Forelimb muscle (tissue), 1 donor: ENCODE measurements at places on chromosomes 3 and 15.

DNA sequence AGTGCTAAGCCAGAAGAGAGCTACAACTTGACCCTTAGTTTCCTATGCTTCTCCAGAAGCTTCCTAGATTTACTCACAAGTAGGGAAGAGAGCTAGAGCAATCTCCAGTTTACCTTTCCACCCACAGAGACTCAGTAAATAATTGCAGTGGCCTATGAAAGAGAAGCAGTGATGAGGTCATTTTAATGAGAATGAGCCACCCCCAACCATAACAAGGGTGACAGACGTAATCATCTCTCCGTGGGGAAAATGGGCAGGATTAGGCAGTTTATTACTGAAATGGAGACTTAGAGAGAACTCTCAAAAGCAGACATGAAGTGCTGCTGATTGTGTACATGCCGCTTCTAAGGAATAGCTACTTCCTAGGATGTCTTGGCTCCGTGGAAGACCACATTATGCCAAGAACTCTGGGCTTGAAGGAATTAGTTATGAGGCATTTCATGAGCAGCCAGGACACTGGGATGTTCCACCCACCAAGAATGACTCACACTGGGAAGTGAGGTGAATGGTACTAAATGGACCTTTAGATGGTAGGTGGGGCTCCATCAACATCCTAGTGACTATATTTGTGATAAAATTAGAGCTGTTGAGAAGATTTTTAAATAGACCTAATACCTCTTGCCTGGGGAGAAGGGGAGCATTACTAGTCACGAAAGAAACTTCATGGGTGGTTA is 160.9 kb downstream of the EDEM1 start:
- no peak for DNase-seq

DNA sequence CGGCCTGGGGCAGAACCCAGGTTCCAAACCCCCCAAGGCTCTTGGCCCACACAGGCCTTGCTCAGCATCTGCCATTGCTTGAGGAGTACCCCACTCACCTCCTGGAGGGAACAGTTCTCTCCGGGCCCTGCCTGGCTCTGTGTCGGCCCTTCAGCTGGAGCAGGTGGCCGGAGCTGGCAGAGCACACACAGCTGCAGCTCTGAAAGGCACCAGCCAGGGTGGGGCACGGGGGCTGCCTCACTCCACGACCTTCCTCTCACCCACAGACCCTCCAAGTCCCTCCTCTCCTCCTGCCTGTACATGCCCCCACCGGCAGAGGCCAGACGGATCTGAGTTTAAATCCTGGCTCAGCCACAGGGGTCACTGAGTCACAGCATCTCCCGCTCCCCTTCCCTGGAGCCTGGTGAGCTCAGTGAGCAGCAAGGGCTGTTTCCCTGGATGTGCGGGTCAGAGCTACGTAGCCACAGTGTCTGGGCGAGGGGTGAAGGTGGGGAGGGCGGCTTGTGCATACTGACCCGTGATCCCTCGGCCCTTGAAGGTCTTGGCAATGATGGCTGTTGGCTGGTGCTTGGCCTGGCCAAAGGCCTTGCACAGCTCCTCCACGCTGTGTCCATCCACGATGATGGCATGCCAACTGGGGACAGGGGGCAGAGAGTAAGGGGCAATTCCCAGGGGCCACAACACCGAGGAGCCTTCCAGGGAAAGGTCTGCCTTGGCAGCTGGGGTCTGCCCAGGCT is 23.0 kb downstream of the TKT start:
- no peak for DNase-seq

DNA sequence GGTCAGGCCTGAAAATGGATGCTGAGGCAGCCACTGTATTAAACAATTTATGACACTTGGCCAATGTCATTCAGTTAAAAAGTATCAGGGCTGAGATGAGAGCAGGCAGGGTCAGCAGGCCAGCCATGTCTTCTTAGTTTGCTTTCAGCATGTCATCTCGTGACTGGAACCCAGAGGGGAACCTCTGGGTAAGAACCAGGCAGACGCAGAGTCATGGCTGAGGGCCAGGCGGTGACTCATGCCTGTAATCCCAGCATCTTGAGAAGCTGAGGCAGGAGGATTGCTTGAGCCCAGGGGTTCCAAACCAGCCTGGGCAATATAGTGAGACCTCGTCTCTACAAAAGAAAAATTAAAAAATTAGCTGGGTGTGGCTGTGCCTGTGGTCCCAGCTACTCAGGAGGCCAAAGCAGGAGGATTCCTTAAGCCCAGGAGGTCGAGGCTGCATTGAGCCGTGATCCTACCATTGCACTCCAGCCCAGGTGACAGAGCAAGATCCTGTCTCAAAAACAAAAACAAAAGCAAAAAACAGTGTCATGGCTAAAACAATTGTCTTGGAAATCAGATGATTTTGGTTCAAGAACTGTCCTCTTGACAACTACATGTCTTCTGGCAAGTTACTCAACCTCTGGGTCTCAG is 11.7 kb downstream of the BCL2L10 start:
- no peak for DNase-seq

DNA sequence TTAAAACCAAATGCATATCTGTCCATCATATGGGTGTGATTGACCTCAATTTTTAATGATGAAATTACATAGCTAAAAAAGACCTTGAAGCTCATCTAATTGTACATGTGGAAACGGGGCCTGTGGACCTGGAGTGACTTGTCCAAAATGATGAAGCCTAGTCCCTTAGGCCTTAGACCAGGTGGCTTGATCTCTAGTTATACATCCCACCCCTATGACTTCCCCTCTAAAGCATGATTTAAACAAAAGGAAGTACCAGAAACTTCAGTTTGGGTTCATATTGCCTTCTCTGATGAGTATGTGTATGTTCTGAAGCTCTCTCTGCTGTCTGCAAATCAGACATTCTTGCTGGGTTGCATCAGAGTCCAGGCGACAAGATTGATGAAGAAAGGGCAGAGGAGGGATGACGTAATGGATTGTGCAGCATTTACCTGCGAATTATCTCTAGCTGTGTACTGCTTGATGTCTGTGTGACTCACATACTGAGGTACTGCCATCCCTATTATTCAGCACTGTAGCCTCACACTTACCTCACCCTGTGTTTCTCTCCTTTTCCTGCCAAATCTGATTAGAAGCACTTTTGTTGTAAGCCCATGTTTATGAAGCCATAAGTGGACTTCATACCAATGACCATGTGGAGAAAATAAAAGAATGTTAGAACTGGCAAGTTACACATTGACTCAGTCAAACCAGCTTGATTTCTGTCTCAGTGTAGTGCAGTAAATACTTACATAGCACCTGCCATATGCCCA is 111.5 kb downstream of the FILIP1L start:
- no peak for DNase-seq

DNA sequence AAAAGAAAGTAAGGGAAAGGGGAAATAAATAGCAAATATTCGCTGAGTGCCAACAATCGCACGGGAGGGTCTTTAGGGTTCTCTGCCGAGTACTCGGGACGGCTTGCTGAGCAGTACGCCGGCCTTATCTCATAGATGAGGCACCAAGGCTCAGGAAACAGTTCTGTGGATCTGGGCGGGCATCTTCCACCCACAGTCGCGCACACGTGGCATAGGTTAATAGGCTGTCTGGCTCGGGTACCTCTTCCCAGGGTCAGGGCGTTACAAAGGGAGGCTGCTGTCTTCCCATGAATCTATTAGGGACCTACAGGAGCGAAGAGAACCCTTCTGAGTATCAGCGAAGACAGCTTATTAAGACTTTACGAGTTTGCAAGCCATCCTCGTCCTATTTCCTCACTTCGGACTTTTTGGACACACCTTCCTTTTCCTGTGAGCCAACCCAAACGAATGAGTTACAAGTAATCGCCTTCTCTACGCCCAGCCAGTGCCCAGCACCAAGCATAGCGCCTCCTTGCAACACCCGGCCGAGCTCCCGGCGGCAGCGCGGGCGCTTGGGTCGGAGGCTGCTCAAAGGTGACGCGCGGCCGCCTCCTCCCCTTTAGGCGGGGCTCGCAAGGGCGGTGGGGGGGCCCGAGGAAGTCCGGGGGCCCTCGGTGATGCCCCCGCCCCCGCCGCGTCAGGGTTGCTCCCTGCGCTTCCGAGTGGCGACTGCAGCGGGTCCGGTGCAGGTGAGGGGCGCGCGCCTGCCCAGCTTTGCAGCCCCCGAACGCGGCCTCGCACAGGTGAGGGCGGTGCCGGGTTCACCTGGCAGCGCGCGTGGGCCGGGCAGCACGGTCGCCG is at the start of gene MCTP2:
TSS of gene MCTP2 (plus strand) at position 679 of the 840 bp plus-strand sequence. CDS start 66,705 bp downstream, outside the sequence.
- no peak for DNase-seq

- no peak for DNase-seq
These were observed 37.8 kb upstream of the MUC4 start for GRCh38 chr3:195849322-195850074.

DNA sequence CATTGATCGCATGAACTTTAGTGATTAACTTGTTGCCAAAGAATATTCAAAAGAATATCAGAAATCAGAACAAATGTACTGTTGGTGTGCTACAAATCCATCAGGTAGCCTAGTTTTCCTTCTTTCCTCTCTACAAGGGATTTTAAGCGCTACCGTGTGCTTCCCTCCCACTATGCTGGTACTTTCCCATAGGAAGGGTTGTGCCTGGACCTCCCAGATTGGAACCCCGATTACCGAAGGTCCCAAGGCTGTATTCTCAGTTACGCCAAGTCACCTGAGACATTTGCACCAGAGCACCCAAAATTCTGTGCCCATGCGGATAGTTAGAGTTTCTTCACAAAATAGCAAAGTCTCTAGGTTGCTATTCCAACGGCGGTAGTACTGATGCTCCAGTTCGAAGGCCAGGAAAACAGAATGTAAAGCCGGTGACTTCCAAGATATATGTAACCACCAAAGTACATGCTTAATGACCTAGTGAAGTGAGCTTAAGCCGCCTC is 23.4 kb upstream of the GATM start:
- DNase-seq = no peak

DNA sequence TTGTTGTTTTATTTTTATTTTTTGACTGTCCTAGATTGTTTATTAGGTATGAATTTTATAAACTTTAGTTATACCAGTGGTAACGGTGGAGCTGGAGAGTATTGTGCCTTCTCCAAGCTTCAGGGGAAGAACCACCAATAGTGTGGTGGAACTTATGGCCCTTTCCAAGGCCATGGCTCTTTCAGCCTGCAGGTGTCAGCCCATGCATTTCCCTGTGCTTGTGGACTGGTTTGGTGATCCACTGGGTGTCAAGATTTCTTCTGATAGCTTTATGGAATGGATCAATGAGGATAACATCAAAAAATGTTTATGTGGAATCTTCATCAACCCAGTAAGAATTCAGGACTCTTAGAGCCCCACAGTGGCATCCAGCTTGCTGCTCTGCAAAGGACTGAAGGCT is 19.2 kb upstream of the SCAMP5 start:
- no peak for DNase-seq

DNA sequence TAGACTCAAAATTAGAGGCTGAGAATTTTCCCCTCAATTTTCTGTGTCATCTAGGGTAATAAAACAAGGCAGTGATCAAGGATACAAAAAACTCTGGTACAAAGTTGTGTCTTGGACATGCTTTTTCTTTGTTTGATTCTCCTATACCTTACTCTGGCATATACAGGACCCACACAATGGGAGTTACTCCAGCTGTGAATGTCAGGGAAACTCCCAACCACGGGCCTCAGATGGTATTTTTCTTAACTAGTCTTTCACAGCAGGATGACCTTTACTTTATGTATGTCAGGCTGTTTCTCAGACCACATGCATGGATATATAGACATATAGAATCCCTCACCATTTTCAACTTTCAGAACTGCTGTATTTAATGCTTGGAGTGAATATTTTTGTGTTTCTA is 41.3 kb downstream of the FEZF2 start:
- DNase-seq = no peak

GRCh38 chr15:34359416-34359815 is 7.6 kb downstream of the LPCAT4 start:
- no peak for DNase-seq

DNA sequence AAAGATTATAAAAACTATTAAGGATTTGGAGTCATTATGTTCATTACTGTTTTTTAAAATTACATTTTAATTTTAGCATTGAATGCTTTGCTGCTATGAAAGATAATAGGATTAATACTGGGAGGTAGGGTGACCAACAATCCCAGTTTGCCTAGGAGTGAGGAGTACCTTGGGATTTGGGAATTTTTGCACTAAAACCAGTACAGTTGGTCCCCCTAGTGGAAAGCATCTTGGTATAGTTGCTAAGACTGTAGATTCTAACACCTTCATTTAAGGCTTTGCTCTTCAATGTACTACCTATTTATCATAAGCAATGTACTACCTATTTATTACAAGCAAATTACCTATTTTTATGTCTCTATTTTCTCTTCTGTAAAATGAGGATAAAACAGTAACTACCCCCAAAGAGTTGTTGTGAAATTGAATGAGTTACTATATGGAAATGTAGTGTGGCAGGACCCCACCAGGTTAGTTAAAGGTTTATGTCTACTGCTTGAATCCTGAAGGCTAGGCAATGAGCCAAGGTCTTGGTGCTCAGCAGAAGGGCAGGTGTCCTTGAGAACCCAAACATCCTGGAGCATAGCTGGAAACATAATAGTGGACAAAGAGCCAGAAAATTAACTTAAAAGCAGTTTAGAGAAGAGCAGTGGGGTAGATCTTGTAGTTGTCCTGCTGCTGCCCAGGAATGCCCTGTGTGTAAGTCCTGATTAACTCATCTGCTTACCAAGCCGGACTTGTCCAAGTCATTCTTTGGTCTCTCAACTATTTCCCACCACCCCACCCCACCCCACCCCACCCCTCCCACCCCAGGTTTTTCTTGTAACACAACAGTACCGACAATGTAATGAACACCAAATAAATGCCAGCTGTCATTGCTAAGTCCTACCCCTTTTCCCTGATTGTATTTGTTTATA is 49.2 kb upstream of the NMD3 start:
- no peak for DNase-seq

DNA sequence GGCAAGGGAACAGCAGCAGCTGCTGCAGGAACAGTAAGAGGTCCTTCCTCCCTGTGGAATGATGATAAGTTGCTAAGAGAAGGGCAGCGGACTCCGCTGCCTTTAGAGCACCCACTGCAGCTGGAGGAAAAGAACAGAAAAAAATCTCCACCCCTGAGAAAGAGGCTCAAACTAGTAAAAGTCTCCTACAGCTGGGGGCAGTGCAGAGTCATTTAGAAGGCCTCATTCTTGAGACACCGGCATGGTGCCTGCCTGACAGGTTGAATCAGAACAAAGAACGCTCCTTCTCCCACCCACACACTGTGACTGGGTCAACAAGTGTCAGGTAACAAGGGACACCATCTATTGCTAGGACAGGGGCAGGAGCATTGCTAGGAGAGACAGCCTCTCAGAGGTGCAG is 188.4 kb downstream of the ABHD5 start:
- no peak for DNase-seq

DNA sequence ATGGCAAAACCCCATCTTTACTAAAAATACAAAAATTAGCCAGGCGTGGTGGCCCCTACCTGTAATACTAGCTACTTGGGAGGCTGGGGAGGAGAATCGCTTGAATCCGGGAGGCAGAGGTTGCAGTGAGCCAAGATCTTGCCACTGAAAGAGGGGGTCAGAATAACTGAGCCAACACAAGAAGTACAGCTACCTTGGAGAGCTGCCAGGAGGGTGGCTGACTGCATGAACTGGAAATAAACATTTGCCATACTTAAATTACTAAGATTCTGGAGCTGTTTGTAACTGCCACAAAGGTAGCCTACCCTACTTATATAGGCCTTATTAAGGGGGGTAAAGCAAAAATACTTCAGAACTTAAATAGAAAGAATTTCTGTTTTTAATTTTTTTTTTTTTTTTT is 15.4 kb upstream of the PIK3CB start:
- DNase-seq = no peak

- no peak for DNase-seq
These were observed 123.1 kb upstream of the DPH6 start for GRCh38 chr15:35669021-35669420.

- DNase-seq = no peak
These were observed 12.8 kb downstream of the WDR48 start for GRCh38 chr3:39064646-39065045.
